HFFc6 (cell line): ENCODE measurements at places on chromosomes 2 and 18.
A peak's percentile ranks its signal among the peaks of the same experiment; 100 is the strongest.

DNA sequence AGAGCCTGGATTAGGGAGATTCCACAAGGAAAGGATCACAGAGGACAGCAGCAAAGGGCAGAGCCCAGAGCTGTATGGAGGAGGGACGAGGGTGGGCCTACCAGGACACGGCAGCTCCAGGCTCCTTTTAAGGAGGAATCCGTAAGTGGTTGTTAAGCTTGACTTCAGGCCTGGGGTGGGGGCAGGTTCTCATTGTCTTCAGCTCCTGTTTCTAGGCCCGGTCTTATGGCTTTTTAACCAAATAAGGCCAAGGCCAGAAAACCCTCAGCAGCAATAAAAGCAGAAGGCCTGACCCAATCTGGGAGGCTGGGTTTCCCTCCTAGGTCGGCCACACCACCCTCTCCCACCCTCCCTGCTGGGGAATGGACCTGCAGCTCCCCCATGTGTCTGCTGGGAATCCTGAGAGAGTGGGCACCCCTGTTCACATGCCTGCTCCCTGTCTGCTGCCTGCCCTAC lies 111.2 kb downstream of the PLB1 start:
- no peak for DNase-seq

GRCh38 chr2:26470601-26471260 lies 7.2 kb downstream of the OTOF start:
- DNase-seq = no peak

- DNase-seq = no peak
Observed at GRCh38 chr18:14917311-14917710, 169.3 kb downstream of the ANKRD30B start.

GRCh38 chr2:150403457-150403856 lies 84.0 kb downstream of the RND3 start:
- DNase-seq = no peak

GRCh38 chr2:128710729-128711128 lies 392.1 kb upstream of the HS6ST1 start:
- no peak for DNase-seq

DNA sequence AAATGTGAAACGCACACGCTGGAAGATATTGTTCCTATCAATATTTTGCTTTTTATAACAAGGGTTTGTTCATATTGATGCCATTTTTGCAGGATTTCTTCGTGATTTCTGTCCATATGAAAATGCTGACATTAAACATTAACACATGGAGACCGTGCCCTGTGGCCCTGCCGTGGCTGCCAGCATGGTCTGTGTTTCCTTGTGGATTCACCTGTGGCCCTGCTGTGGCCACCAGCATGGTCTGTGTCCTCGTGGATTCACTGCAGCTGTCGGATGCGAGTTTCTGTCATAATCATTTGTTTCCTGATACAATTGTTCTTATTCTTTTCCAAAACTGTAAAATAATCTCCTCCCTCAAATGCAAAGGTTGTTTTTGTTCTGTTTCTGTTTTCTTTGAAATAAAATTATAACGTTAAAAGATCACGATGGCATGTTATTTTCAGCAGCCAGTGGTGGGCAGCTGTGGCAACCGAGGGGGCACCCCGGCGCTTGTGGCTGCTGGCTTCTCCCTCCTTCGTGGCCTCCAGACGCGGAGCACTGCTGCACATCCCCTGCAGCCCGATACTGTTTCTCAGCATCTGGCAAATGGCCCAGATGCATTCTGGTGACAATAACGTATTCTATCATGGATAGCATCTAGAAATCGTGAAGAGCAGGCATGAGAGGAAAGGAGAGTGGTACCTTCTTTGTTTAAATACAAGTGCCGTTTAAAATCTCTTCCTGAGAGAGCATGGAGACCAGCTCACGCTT lies 143.5 kb downstream of the PTGR3 start:
- no peak for DNase-seq

- DNase-seq = no peak
Observed at GRCh38 chr2:172087207-172087779, 2.0 kb downstream of the DLX1 start.

DNA sequence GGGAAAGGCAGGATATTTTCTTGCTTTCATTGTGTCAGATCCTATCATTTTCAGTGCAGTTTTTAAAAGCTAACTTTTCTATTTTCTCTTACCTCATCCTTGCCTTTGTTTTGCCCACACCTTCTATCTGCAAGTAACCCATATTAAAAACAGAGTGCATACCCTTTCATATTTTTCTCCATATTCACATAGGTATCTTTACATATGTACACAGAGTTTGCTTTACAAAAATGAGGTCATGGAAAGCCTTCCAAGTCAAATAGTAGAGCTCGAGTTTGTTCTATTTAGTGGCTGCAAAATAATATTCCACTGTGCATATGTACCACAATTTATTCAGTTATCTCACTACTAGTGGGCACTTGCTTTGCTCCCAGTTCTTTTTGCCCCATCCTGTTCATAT lies 3.9 kb upstream of the DHRS9 start:
- DNase-seq = no peak

GRCh38 chr2:53559302-53559966 lies 208.2 kb upstream of the CHAC2 start:
- no peak for DNase-seq

DNA sequence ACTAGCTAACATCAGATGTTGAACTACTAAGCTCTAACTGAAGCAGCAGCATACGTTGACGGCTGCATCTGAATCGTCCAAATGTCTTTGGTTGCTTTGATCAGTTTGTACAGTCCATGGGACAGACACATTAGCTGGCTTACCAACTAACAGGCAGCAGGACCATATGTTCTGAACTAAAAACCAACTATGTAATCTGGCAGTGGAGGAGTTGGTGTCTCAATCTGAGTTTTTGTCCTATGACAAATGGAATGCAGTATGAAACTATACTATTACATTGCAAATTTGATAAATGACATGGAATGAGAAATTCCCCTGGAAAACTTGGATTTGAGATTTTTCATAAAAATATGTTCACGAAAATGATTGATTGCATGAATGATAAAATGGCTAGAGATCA lies 79.5 kb downstream of the EPHA4 start:
- DNase-seq = no peak

GRCh38 chr2:227414846-227415245 lies 27.1 kb upstream of the SCYGR1 start:
- peak; percentile 39 for DNase-seq

DNA sequence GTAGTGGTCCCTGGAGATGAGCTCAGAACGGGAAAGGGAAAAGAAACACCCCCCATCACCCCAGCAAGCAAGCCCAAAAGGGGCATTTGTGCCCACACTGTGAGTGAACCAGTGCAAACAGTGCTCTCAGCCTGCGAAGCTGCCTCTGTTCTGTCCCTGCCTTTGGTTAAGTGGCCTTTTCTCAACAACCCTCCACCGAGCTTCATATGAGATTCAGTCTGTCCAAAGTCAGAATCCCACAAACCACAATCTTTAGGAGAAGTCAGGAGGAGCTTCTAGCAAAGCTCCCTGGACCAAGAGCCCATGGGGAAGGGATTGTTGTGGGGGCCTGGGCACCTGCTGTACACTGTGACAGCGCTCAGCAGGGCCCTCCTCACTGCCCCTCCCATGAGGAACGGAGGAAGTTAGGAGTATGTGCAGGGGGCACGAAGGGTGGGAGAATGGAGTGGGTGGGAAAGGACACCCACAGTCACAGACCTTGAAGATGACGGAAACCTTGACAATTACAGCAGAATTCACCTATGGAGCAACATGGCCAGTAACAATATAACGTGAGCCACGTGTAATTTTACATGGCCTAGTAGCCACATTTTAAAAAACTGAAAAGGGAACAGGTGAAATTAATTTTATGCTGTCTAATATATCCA lies 119.5 kb downstream of the SMAD7 start:
- DNase-seq = no peak

DNA sequence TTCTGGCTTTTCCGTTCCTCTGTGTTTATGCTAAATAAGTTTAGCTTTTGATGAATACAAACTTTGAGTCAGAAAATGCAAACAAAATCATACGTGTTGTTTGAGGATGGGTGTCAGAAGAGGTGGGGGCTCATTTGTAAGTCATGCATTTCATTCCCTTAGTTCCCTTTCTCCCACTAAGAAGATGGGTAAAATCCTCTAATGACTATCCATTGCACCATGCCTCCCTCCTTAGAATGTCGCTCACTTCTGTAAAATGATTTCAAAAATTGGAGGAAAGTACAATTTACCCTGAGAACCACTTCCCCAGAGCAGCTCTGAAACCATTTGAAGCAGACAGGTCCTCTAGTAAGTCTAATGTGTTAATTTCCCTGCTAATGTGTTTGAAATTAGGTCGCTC lies 629.6 kb upstream of the VRK2 start:
- no peak for DNase-seq

- DNase-seq = no peak
Observed at GRCh38 chr2:221309892-221310583, 262.1 kb downstream of the EPHA4 start.

- DNase-seq = no peak
Observed at GRCh38 chr2:824954-825353, 125.7 kb upstream of the SNTG2 start.

DNA sequence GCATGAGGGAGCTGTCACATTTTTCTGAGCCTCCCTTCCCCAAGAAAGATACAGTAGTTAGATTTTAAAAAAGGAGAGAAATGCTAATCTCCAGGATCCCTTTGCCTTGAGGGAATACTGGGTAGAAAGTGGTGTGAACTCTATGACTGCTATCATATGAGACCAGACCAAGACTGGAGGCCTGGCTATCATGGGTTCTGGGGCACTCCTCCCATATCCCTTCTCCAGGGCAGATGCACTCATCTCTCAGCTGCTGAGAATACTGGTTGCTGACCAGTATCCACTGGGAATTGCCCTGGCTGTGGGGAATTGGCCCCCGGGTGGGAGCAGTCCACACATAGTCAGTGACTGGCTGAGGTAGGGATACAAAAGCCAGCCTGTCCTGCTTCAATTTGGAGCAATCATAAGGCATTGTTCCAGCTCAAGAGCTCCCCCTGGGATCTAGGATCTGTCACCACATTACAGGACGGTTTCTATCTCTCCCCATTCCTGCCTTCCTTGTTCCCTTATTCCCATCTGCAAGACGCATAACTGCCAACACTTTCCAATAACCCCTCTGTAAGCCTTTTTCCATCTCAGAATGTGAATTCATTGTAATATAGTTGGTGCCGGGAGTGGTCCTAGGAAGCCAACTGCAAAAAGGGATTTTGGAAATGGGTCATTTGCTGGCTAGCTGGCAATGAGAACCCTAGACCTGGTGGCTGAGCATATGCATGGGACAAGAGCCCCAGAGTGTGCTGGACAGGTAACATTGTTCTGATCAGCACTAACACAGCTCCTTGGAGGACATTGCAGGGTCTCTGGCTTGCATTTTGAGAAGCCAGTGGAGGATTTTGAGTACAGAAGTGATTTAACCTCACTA lies 35.4 kb upstream of the REEP1 start:
- DNase-seq = peak; percentile 33

GRCh38 chr2:172431463-172431862 lies 4.1 kb downstream of the ITGA6 start:
- no peak for DNase-seq

GRCh38 chr2:160223560-160223959 lies 23.5 kb upstream of the ITGB6 start:
- DNase-seq = no peak

GRCh38 chr18:55048892-55049291 lies 89.6 kb upstream of the CCDC68 start:
- peak; percentile 50 for DNase-seq

GRCh38 chr18:58320907-58321561 lies 277.0 kb downstream of the NEDD4L start:
- no peak for DNase-seq

GRCh38 chr2:217231724-217232123 lies 371.9 kb upstream of the TNP1 start:
- no peak for DNase-seq

DNA sequence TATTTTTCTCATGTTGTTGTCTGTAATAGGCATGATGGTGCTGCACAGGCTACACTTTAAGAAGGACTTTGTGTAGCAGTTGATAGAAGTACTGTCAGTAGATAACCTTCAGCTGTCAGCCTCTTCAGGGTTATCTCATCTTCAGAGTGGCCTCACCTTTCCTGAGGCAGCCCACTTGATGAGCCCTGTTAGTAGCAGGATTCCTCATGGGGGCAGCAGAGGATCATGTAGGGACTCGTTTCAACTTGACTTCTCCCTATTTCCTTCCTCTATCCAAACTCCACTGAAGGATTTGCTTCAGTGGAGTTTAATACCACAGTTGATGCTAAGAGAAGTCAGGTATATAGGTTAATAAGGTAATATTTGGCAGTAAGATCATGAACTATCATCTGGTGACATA lies 530.3 kb upstream of the FSIP2 start:
- DNase-seq = no peak
